Cardiac muscle cell (in vitro differentiated cells and primary cell): ENCODE measurements at places on chromosomes 16 and 17.

- DNase-seq: no peak
These were observed 188.7 kb downstream of the MAF start for GRCh38 chr16:79411805-79412204.

DNA sequence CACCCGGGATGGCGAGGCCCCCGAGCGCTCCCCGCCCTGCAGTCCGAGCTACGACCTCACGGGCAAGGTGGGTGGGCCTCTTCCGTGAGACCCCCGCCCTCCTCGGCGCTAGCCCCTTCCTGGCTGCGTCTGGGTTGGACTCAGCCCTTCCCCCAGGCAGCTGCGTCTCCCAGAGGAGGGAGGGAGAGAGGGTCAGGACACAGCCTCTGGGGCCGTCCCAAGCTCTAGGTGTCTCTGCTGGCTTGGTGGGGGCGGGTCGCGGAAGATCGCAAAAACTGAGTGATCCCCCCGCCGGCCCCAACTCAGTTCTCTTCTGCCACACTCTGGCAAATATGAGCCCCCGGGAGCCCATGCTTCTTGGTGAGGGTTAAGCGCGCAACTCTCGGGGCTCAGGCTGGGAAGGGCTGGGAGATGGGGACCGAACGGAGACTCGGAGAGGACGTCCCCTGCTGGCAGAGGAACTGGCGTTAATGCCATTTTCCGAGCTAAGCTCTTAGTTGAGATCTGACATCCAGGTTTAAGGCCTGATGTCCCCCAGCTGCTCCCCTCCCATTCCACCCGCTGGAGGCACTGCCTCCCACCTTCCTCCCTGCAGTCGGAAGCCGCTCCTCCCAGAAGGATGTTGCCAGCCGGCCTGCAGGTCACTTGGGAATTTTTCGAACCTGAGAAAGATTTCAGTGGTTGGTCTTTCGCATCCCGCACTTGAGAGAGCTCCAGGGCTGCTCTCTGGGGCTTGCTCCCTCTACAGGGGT is 419 bp downstream of the RAB37 start:
- peak; percentile 51 for DNase-seq

DNA sequence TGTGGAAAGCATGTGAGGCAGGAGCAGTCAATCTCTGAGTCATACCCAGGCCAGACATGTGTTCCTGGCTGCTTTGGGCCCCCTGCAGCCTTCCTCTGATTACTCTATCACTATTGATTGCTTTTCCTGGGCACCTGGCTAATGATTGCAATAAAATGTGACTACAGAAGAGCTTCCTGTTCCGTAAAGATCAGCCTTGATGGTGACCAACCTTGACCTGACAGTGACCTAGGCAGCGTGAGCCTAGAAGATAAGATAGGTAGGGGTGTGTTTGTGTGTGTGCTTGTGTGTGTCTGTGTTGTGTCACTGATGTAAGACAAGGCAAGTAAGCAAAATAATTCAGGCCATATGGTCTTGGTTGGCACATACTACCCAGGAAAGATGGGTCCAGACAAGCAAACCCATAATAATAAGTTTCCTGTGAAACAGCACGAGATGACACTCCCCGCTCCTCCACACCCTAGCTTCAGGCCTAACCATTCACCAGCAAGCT is 367.7 kb upstream of the CDH11 start:
- peak; percentile 3 for DNase-seq

DNA sequence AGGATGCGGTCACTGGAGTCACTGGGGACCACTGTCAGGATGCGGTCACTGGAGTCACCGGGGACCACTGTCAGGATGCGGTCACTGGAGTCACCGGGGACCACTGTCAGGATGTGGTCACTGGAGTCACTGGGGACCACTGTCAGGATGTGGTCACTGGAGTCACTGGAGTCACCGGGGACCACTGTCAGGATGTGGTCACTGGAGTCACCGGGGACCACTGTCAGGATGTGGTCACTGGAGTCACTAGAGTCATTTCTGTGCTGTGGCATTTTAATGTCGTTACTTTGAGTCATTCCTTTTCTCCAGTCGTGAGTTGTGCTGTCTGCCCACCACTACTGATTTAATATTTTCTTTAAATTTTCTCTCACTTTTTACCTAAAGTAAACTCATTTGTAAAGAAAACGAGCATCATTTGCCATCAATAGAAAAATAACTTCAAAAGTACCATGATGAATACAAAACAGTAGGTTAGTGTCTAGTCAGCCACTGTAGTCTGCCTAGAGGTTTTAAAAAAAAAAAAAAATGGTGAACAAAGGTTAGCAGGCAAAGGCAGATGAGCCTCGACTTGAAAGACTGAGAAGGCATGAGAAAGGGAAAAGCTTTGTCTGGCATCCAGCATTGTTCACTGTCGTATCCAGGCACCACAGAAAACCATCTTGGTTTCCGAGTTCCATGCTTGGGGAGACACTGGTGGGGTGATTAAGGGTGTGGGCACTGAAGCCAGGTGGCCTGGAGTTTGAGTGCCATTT is 346.6 kb downstream of the SNX29 start:
- DNase-seq: no peak

DNA sequence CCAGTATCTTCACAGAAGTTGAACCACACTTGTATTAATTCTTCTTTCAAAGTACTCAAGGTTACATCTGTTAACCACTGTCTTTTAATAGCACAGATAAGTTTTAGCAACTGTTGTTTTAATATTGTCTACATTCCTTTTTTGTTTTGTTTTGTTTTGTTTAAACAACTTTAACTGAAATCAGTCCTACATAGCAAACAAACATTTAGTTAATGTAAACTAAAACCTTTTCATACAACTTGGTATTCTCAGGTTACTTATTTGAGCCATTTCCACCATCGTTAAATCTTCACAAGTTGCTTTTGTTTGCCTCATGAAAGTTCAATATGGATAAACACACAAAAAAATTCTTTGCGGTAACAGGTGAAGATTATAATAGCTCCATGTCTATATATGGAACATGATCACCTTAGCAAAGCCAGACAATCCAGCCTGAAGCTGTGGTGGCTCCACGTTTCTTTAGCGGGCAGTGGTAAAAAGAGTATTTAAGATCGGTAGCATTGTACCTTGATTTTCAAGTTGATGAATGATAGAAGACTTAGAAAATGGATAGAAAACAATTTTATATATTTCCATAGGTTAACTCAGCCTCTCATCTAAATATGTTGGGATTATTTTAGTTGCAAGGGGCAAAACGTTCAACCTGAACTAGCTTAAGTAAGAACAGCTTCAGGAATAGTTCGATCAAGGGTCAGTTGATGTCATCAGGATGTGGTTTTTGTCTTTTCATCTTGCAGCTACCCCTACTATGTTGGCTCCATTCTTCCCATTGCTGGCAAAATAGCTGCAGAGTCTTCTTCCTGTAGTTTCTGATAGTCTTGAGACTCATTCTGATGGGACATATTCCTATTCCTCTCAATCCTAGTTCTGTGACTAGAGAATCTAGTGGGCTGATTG is 182.8 kb downstream of the FTO start:
- no peak for DNase-seq

GRCh38 chr17:79207960-79208359 is 133.3 kb downstream of the ENGASE start:
- DNase-seq: no peak

DNA sequence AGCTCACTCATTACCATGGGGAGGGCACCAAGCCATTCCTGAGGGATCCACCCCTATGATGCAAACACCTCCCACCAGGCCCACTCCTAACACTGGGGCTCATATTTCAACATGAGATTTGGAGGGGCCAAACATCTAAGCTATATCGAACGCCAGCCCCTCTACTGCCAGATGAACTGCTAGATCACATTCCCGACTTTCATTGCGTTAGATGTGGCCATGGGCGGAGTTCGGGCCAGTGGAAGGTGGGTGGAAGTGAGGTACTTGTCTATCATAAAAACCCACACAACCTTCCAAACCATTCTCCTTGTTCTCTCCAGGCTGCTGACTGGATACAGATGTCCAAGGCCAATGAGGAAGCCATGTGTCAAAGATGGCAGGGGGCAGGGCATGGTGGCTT is 27.0 kb upstream of the ANKRD40CL start:
- no peak for DNase-seq

GRCh38 chr17:68697850-68698361 is 96.7 kb upstream of the FAM20A start:
- DNase-seq: no peak

DNA sequence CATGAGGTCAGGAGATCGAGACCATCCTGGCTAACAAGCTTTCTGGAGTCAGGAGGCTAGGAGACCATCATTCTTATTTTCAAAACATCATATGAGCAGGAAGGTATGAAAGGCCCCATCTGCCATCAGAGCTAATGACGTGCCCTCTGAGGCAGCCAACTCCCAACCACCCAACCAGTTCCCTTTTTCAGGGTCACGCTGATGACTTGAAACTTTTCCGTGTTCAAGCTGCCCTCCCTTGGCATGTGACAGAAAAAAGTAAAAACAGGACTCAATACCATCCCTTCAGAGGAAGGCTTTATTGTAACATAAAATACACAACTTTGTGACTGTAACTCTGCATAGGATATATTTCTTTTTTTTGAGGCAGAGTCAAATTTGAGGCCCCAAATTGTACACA is 4.6 kb upstream of the GHDC start:
- no peak for DNase-seq

DNA sequence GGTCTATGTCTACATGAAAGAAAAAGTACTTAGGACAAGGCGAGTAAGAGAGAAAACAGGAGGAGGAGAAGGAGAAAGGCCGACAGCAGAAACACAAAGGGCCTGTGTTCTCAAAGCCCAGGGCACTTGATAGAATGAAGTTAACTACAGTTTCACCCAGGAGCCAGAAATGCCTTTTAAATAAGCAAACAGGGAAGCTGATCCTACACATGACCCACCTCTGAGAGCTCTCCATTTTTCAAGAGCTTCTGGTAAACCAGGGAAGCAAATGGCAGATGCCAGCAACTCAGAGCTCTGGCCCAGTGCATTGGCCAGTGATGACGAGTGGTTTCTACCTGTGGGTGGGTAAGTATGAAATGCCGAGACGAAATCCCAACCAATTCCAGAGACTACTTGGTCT is 163.4 kb downstream of the ZFHX3 start:
- DNase-seq: peak; percentile 26

DNA sequence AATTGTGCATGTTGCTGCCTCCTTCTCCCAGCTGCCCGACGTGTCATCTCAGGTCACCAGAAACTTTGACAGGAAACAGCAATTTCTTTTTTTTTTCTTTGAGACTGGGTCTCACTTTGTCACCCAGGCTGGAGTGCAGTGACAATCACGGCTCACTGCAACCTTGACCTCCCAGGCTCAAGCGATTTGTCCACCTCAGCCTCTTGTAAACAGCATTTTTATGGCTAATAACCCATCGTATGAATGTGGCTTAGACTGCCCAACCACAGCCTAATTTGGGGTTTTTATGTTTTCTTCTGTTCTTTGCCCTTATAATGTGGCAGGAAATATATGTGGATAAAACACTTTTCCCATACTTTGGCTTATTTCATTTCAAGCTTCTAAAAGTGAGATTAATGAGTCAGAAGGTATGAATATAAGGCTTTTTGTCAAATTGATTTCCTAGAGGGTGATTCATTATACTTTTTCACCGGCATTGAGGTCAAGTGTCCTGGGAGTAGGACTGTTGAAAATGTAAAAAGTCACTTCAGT is 31.0 kb upstream of the SLC5A10 start:
- DNase-seq: peak; percentile 3

DNA sequence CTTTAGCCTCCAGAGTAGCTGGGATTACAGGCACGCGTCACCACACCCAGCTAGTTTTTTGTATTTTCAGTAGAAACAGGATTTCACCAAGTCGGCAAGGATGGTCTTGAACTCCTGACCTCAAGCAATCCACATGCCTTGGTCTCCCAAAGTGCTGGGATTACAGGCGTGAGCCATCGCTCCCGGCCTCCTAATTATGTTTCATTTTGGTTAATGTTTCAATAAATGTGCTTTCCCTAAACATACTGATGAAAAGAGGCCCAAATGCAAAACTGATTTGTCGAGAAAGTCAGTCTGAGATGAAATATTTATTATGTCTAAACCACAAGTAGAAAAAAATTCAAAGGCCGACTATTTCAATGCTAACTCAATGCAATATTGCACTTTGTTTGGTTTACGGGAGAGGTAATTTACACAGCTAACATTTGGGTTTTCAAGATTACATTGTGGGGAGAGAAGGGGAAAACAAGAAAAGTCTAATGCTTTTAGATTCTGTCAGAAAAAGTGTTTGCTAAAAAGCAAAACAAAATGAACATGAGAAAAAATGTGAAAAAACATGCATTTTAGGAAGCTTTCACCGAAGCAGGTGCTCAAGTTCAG is 9.8 kb downstream of the STAT3 start:
- no peak for DNase-seq
